ENCODE measurements at places on chromosomes 11 and 22.

DNA sequence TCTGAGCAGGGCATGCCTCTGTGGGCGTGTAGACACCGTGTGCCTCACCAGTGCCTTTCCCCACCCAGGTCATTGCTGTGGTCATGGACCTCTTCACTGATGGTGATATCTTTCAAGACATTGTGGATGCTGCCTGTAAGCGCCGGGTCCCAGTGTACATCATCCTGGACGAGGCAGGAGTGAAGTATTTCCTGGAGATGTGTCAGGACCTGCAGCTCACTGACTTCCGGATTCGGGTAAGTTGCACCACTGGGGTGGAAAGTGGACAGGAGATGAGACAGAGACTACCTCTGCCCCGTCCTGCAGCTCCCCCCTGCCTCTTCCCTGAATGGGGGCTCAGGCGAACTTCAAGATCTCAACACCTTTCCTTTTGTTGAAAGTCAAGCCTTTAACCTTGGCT lies 24.3 kb downstream of the FAM83F start:
- no peak for DNase-seq

DNA sequence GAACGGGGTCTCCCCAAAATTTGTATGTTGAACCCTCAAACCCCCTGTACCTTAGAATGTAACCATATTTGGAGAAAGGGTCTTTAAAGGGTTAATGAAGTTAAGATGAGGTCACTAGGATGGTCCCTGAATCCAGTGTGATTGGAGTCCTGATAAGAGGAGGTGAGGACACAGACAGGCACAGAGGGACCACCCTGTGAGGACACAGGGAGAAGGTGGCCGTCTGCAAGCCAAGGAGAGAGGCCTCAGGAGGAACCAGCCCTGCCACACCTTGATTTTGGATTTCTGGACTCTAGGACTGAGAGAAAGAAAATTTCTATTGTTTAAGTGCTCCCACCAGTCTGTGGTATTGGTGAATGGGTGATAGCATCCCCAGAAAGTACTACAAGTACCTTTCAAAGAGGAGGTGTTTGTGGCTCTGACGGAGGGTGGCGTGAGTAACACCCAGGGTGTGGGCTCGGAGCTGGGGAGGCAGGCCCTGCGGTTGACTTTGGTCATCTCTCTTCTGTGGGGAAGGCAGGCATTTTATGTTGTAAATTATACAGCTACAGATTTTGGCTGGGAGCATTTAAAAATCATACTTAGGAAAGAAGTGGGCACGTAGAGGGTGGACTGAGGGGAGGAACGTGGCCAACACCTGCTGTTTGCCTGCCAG lies 13.8 kb downstream of the MRGPRF start:
- no peak for DNase-seq

DNA sequence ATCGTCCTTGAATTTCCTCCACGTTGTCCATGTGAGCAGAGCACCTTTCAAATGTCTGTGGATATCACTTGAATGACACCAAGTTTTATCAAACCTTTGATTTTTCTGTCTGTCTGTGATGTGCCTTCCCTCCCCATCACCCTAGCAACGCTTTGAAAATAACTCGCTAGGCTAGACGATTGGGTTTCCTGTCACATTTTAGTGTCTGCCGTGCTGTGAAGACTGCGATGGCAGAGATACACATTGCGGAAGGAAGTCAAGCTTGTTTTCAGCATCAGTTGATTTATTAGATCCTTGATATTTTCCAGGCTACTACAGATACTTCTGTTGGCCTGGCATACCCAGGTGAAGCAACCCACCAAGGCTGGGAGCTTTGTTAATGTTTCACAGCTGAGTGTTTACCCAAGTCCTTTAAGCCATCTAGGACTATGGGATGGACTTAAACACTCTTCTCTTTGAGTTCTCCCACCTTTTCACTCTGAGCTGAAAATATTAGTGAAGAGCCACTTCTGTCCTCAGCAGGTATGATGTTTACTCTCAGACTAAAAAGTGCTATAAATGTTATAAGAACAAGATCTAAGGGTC lies 93.6 kb upstream of the CD44 start:
- no peak for DNase-seq

GRCh38 chr11:12657981-12658380 lies 16.2 kb upstream of the TEAD1 start:
- DNase-seq = no peak

DNA sequence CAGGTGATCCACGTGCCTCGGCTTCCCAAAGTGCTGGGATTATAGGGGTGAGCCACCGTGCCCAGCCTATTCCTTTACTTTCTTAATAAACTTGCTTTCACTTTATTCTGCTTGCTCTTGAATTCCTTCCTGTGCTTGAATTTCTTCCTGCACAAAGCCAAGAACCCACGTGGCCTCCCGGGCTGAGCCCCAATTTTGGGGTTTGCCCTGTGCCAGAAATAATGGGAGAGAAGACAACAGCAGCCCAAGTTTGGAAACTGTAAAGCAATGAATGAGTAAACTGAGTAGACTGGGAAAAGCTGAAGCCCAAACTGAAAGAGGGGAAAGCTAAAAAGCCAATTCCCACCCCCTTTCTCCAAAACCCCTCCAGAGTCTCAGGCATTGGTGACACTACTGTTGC lies 136.4 kb downstream of the NECTIN1 start:
- DNase-seq = no peak

- DNase-seq = no peak
Measured at GRCh38 chr22:36445158-36445668, 36.2 kb downstream of the TXN2 start.

DNA sequence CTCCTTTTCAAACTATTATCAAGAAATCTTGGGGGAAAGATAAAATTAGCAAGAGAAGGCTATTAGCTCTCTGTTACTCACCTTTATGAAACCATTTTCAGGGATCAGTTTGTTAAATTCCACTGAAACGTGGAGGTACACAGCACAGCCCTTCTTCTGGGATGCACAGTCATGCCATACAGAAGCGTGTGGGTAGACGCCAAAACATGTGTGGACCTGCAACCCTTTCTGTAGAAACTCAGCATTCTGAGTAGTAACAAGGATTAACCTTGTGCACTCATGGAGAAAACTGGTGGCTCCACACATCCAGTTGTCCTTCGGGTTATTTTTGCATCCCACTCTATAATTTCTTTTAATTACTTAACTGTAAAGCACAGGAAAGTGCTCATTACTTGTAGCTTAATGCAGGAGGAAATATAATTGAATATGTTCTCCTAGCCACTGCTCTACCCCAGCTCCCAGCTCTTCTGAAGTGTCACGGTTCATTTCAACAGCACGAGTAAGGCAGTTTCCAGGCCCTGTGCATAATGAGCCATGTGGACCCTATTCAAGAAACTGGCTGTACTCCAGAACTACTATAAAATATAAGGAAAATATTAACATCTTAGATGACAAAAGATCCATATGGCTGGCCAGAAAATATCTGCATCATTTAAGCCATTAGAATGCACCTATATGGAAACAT lies 26.1 kb downstream of the BDNF start:
- DNase-seq = no peak

DNA sequence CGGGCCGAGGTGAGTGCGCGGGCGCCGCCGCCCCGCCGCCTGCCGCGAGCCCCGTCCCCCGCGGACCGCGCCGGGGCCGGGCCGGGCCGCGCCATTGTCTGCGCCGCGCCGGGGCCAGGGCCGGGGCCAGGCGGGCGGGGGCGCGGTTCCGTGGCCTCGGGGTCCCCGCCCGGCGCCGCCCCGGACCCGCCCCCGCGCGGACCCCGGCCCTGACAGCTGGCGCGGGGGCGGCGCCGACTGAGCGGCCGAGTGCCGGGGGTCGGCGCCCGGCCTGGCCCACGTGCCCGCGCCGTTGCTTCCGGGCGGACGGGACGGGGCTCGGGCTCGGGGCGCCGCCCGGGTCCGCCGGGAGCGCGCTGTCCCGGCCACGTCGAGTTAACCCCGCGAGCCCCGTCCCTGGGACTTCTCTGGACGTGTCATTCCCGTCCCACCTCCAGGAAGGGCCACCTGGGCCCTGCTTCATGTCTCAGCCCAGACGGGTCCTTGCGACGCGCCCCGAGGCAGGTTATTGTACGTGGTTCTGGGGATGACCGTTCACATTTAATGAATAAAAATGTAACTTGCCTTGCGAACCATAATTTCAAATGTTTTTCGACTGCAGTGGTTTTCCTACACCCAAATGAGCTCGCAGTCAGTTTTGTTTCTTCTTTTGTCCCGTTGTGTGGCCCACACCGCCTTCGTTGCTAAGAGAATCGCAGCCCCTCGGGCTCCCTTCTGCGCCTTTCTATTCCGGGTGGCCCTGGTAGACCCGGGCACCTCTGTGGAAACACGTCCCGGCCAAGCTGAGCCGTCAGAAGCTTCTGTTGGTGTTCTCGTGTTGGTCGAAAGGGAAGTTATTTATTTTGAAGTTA lies 562 bp downstream of the ZBED4 start:
- DNase-seq = no peak

DNA sequence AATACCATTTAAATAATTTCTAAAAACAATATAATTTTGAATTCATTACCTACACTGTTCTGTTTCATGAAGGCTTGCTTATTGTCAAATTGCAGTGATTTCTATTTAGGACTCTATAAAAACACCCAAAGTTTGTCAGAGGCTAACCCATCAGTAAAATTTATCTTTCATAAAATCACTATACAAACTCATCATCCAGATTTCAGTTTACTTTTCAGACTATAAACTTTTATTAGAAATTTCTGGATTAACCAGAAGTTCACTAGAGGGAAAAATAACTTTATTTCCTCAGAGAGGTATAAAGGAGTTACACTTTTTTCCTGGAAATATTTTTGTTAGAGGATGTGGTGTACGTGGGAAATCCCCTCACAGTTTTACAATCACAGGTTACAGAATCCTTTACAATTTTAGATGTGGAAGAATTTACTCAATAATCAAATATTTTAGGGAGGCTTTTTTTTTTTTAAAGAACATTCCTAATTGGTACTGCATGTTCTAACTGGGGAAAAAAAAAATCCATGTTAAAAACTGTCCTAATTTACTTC lies 176.7 kb downstream of the SWAP70 start:
- no peak for DNase-seq

DNA sequence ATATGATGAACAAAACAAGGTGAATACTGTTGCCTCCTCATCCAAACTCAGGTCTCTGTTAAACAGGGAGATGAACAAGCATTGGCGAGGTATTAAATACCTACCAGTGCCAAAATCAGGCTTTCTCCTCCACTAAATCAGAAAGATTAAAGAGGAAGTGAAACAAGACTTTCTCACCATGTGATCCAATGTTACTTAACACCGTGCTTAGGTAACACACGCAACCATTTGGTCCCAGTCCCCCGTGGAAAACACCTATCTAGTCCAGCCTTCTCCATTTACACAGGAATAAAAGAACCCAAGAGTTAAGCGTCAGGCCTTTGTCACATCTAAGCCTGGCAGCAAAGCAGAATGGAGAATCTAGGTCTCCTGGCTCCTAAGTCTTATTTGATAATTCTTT lies 34.5 kb downstream of the TENM4 start:
- no peak for DNase-seq

GRCh38 chr11:65571940-65572339 lies 398 bp upstream of the FAM89B start:
- no peak for DNase-seq

- no peak for DNase-seq
Measured at GRCh38 chr11:112785149-112785548, 176.1 kb upstream of the NCAM1 start.

- no peak for DNase-seq
Measured at GRCh38 chr22:18152519-18152918, 2.5 kb downstream of the USP18 start.

- DNase-seq = no peak
Measured at GRCh38 chr11:121554552-121554951, 101.8 kb upstream of the SORL1-AS1 start.

GRCh38 chr11:28505232-28505631 lies 397.0 kb downstream of the METTL15 start:
- DNase-seq = no peak

GRCh38 chr11:12827929-12828812 lies 153.9 kb downstream of the TEAD1 start:
- DNase-seq = peak; percentile 41

- no peak for DNase-seq
Measured at GRCh38 chr11:1920909-1921573, 1.5 kb downstream of the TNNT3 start.

DNA sequence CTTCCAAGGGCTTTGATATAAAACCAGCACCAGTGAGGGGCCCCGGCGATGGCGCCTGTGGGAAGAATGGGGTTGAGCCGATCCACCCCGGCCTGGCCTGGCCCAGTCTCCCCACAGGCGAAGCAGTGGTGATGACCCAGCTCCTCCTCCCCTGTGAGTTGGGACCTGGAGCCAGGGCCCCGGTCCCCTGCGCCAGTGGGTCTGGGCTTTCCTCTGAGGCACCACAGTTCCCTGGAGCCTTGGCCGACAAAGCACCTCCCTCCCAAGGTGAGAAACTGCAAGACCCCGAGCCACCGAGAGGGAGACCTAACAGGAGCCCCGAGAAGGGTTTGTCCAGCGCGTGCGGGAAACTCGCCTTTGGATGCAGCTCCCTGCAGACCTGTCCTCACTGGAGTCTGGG lies 942.9 kb downstream of the BRD1 start:
- DNase-seq = no peak

All from nucleus accumbens (tissue), 56 donors.